HAP-1 (cell line): ENCODE measurements at places on chromosomes 13 and 19.

DNA sequence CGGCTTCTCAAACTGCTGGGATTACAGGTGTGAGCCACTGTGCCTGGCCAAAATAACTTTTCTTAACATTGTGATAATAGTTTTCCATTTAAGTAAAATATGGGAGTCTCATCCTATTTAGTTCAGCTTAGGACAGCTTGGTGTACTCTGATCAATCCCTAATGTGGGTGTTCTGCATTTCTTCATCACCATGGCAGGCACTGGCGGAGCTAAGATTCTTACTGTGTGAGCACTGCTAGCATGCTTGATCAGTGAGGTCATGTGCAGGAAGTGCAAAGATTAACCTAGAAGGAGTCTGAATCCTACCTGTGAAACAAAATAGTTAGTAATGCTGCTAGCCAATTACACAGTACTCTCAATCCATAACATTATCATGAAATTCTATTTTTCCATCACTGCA lies 1684.2 kb upstream of the SLC10A2 start:
- DNase-seq = no peak

DNA sequence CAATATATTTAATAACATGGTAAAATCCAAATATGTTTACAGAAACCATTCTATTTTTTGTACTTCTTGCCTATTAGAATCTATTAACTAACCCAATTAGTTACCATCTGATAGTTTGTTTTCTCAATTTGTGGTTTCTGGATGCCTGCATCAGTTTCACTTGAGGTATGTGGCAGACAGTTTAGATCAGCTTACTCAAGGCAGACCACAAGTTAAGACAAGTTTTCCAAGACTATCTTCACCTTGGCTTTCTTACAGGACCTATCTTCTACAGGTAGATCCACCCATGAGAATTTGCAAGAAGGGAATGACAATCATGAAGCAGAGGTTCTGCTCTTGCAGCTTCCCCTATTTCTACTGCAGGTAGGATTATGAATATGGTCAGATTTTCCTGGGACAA lies 458.6 kb downstream of the DACH1 start:
- no peak for DNase-seq

DNA sequence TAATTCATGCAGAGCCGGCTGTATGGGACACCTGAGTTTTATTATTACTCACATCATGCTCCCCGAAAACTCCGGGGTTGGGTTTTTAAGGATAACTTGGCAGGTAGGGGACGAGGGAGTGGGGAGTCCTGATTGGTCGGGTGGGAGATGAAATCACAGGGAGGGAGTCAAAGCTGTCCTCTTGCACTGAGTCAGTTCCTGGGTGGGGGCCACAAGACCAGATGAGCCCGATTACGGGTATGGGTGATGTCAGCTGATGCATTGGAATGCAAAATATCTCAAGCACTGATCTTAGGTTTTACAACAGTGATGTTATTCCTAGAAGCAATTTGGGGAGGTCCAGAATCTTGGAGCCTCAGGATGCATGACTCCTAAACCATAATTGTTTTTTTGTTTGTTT lies 18.6 kb upstream of the COG3 start:
- DNase-seq = no peak

DNA sequence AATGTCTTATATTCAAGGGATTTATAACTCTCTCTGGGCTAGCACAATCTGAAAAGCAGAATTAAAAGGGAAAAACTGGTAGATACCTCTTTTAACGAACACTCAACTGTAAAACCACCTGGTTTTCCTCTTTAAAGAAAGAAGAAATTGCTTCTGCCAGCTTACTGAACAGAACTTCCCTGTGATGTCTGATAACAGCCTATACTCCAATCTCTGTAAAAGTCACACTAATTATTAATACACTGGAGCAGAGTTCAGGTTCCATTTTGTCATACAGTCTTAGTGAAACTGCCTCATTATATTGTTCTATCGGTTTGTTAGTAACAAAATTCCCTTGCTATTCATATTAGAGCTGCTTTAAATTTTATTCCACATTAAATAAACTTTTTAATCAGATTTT lies 251.0 kb upstream of the STARD13 start:
- no peak for DNase-seq

GRCh38 chr13:50290186-50290585 lies 274.9 kb downstream of the KCNRG start:
- no peak for DNase-seq

- DNase-seq = no peak
Observed at GRCh38 chr13:79674765-79675515, 194.0 kb downstream of the NDFIP2 start.

DNA sequence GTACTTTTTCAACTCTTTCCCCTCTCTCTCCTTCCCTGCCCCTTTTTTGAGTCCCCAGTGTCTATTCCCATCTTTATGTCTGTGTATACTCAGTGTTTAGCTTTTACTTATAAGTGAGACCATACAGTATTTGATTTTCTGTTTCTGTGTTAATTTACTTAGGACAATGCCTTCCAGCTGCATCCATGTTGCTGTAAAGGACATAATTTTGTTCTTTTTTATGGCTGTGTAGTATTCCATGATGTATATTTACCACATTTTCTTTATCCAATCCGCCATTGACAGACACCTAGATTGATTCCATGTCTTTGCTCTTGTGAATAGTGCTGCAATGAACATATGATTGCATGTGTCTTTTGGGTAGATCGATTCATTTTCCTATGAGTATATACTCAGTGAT lies 10.7 kb upstream of the ZC3H13 start:
- no peak for DNase-seq

GRCh38 chr13:84912720-84913119 lies 886.5 kb downstream of the SLITRK6 start:
- no peak for DNase-seq

DNA sequence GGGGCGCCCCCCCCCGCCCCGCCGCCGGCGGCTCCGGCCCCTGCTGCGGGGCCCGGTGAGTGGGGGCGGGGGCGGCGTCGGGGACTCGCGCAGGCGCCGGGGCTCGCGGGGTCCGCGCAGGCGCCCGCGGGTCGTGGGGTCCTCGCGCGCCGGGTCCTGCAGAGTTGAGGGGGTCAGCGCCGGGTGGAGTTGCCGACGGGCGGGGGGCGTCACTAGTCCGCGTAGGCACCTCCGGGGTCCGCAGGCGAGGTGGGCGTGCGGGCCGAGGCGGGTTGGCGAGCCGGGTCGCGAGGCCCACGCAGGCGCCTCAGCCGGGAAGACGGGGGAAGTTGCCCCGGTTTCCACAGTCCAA lies 365 bp downstream of the PPP6R1 start:
- peak; percentile 21 for DNase-seq

- no peak for DNase-seq
Observed at GRCh38 chr13:111129465-111130115, 14.5 kb downstream of the ARHGEF7 start.

- no peak for DNase-seq
Observed at GRCh38 chr13:99056381-99057014, 78.6 kb upstream of the DOCK9 start.

- DNase-seq = no peak
Observed at GRCh38 chr13:35727881-35728280, 251.4 kb upstream of the MAB21L1 start.

- no peak for DNase-seq
Observed at GRCh38 chr13:37981932-37982331, 112.4 kb upstream of the TRPC4 start.

GRCh38 chr13:28161370-28161769 lies 23.0 kb downstream of the PAN3 start:
- peak; percentile 87 for DNase-seq

DNA sequence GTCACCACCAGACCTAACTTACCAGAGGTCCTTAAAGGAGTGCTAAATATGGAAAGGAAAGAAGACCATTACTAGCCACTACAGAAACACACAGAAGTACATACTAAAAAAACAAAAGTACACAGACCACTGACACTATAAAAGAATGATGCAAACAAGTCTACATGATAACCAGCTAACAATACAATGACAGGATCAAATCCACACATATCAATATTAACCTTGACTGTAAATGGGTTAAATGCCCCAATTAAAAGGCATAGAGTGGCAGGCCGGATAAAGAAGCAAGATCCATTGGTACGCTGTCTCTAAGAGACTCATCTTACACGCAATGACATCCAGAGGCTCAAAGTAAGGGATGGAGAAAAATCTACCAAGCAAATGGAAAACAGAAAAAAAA lies 47.2 kb downstream of the UBL3 start:
- DNase-seq = no peak

GRCh38 chr13:31101472-31102170 lies 60.1 kb downstream of the HSPH1 start:
- DNase-seq = no peak

GRCh38 chr19:8064911-8065874 lies 12.6 kb downstream of the CCL25 start:
- DNase-seq = no peak

- no peak for DNase-seq
Observed at GRCh38 chr13:41054919-41055619, 6.2 kb upstream of the WBP4 start.

DNA sequence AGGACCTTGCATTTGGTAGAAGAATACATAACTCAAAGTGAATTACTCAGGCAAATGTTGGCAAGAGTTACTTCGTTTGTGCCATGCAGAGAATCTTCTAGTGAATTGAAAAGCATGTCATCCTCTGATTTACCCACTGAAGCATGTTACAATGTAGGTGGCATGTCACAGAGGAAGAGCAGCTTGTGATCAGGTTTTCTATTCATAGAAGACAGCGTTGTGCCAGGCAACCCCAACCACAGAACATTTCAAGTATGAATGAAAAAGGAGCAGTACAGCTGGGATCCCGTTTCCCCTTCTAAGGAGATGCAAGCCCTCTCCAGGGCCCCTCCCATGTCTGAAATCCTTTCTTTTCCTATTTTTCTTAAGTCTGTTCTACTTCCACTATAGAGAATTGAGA lies 6.0 kb upstream of the KATNAL1 start:
- DNase-seq = no peak

- no peak for DNase-seq
Observed at GRCh38 chr19:19623383-19623782, 4.6 kb downstream of the LPAR2 start.

- no peak for DNase-seq
Observed at GRCh38 chr13:84086847-84087162, 204.5 kb upstream of the SLITRK1 start.

GRCh38 chr13:41455725-41456419 lies 1.5 kb upstream of the RGCC start:
- no peak for DNase-seq

DNA sequence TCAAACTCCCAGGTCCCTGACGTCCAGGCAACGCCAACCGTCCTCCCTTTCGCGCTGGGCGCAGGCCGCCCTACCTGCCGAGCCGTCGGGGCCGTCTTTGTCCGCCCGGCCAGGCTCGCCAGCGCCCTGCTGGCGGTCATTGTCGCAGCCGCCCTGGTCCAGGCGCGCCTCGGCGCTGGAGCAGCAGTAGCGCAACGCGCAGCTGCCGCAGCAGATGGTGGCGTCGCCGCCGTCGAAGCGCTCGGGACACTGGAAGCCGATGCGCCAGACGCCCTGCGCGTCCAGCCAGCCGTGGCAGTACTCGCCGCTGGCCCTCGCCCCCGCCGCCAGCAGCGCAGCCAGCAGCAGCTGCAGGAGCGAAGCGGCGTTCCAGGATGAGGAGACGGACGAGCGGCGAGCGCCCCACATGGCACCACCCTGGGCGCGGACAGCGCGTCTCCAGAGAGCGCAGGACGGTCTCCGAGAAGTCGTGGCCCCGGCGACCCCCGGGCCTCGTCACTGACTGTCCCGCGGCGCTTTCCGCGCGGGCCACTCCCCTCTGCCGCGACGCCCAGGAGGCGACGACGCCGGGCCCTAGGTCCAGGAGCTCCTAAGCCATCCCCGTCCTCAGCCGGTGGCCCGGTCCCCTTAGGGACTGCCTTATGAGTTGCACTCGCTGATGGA lies 1.1 kb downstream of the SHISA2 start:
- no peak for DNase-seq

GRCh38 chr19:28881616-28882015 lies 331.3 kb downstream of the UQCRFS1 start:
- DNase-seq = no peak
